ENCODE measurements at places on chromosomes 2 and 18.

GRCh38 chr2:132984731-132985130 lies 314.7 kb upstream of the LYPD1 start:
- no peak for DNase-seq

GRCh38 chr18:4351005-4351404 lies 104.1 kb downstream of the DLGAP1 start:
- DNase-seq, result no peak

GRCh38 chr18:10726198-10727068 lies 200.6 kb downstream of the NAPG start:
- no peak for DNase-seq

GRCh38 chr2:59594671-59595222 lies 958.7 kb downstream of the BCL11A start:
- no peak for DNase-seq

DNA sequence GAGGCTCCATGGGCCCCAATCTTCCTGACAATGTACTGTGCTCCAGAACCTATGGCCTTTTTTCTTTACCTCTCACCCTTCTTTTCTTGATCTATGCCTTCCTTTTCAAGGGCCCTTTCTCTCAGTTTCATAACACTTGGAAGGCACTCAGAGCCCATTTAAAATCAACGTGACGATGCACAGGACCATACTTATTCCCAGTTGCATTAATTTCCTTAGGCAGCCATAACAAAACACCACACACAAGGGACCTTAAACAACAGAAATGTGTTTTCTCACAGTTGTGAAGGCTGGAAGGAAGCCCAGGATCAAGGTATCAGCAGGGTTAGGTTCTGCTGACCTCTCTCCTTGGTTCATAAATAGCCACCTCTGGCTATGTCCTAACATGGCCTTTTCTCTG lies 414.0 kb upstream of the TNP1 start:
- no peak for DNase-seq
